Mucosa of descending colon (tissue), 3 donors: ENCODE measurements at places on chromosomes 7 and 10.

DNA sequence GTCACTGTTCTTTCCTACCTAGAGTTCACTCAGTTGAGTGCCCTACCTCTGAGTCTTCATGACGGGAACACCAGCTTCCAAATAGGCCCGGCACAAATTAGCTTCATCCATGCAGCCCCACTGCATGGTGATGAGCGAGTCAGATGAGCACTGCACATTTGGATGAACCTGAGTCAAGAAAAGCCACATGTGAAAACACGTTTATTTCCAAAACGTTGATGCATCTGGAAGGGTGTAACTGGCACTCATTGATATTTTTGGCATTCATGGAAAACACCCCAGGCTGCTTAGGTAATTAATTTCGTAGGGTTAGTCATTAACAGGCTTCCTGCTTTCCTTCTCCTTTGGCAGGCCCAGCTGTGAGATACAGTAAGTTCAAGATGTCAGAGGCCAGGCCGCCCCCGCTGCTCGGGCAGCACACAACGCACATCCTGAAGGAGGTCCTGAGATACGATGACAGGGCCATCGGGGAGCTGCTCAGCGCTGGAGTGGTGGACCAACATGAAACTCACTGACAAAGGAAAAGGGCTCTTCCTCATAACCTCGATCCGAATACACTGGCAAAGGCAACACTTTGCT is 725.2 kb downstream of the SUGCT start:
- no peak for DNase-seq

GRCh38 chr10:106560925-106561640 is 603.4 kb downstream of the SORCS1 start:
- no peak for DNase-seq

DNA sequence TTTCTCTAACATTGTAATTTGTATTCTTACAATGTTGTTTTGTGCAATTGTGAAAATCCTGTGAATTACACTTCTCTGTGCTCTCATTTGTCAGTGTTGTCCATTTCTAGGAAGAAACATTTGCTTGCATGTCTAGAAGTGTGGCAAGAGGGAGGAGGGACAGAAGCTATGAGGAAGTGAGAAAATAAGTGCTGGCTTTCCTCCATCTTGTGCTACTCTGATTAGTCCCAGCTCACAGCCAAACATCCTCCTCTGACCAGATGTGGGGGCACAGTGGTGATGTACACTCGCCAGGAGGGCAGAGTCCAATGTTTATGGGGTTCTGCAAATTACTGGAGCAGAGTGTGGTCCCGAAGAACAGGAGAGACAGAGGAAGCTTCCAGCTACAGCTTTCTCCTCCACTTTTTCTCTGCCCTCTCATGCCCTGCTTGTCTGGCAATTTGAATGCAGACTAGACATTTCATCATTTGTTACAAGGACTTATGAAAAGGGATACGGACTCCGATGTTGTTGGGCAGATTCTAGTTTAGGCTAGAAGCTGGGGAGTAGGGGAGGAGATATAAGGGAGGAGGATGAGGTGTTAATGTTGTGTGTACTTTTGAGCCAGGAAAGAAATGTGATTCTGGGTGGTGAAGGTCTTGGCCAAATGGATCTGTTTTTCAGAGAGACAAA is 131.0 kb upstream of the C1GALT1 start:
- DNase-seq: peak; percentile 43

- no peak for DNase-seq
Measured at GRCh38 chr7:138278601-138279000, 181.5 kb upstream of the TRIM24 start.

DNA sequence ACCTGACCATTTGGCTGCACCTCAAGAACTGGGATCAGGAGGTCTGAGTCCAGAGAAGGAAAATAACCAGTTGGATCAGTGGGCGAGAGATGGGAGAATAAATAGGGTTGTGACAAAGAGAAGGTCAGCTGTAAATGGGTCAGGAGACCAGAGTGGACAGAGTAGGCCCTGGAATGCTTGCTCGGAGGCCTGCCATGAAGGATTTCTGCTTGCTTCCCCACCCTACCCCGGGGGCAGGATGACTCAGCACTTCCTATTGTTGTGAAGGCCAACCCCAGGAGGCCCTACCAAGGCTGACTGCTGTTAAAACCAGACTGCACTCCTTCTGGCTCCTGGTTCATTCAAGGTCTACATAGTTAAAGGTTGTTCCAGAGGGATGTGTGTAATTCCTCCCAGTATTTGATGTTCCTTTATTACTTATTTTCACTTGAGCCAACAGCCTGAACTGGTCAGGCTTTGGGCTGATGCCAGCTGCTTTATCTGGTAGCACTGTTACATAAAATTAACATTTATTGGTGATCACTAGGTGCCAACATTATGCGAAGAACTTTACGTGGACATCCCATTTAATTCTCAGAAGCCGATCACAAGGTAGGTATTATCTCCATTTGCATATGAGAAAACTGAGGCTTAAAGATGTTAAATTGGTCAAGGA is 27.3 kb upstream of the IFRD1 start:
- peak; percentile 62 for DNase-seq

DNA sequence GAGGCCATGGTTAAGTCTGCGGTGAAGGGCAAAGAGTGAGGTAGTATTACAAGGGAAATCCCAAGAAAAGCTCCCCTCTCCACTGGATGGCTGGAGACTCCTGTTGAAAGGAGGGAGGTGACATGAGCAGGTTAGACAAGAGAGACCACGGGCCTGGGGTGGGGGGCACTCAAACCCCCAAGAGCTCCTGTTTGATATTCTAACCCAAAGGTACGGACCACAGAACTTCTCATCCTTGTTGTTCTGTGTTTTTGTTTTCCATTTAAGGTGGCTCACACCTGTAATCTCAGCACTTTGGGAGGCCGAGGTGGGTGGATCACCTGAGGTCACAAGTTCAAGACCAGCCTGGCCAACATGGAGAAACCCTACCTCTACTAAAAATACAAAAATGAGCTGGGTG is 11.6 kb downstream of the VSTM4 start:
- DNase-seq: no peak

- DNase-seq: no peak
Measured at GRCh38 chr10:100987685-100988049, 324 bp downstream of the TWNK start.

- no peak for DNase-seq
Measured at GRCh38 chr7:101171442-101171837, 6.1 kb upstream of the VGF start.
